ENCODE measurements at places on chromosomes 5 and 9.

DNA sequence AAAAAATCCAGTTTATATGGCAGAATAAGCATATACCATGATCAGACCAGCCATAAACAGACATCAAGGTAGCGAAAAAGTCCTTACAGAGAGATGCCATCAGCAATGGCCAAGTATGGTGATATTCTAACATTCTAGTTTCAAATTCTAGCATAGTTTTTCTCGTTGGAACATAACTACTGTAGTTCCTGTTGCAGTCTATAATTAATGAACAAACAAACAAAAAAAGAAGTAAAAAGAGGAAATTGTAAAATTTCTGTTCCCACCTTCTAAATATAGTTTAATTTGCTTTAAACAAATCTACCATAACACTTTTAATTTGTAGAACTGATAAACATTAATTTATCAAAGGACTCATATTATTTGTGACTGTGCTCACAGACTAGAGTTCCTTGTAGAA, 9.9 kb upstream of the CD180 start:
- DNase-seq: no peak

GRCh38 chr9:137127301-137128157, 11.4 kb upstream of the GRIN1 start:
- DNase-seq: no peak

DNA sequence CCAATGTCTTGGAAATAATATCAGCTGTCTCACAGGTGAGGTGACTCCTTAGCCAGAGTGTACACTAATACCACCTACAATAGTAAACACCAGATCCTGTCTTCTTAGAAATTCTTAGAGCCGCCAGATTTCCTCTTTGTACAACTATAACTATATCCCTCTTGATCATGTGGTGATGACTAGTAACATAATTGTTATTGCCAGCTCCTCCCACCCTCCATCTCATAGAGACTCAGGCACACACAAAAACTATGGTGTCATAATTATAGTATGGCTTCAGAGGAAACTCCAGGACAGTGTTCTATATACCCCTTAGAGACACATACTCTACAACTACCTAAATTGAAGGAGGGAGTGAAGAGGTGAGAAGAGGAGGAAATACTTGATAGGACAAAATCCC, 33.1 kb downstream of the PGGT1B start:
- no peak for DNase-seq

DNA sequence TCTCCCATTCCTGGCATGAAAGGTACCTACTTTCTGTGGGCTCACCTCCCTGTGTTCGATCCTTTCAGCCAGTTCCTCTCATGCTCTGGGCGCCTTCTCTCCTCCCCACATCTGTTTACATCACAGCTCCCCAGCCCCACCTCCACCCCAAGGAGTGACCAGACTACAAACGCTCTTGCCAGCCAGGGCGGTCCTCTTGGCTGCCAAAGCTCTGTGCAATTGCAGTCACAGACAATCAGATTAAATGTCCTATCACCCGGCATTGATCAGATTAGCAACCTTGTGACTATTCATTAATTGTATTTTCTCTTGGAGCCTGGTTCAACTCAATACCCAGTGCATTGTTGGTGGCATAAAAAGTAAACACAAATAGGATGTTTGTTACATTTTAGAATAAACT, 211.2 kb upstream of the TBCA start:
- no peak for DNase-seq

GRCh38 chr5:54835647-54836046, 149.7 kb downstream of the ESM1 start:
- DNase-seq: no peak

- DNase-seq: no peak
Observed at GRCh38 chr9:91033270-91033669, 231.7 kb downstream of the SYK start.

- no peak for DNase-seq
Observed at GRCh38 chr5:132103969-132104391, 30.4 kb downstream of the CSF2 start.

Measured in left renal pelvis (tissue), 4 donors.